ENCODE measurements at places on chromosomes 3 and 15.

- DNase-seq: no peak
Observed at GRCh38 chr3:43273416-43273815, 12.9 kb upstream of the SNRK start.

DNA sequence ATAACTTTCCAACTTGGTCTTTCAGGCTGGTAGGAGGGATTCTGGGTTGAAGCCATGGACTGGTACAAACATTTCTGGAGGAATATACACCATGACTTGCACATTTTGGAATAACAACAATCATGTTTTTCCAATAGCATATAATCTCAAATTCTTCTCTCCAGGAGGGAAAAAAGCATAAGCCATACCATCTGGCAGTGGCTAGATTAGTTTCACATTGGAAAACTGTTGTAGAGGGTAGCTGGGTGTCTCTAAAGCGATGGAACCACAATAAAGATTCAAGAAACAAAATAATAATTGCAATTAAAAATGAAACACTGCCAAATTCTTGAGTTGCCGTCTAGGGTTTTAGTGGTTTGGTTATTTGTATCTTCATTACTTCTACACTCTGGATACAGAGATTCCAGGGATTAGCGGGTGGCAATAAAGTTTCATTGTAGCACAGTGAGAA lies 278.5 kb upstream of the RASGRP1 start:
- DNase-seq: no peak

GRCh38 chr15:27258287-27258686 lies 287.3 kb downstream of the GABRG3 start:
- DNase-seq: no peak

GRCh38 chr3:71104121-71104541 lies 479.4 kb downstream of the FOXP1 start:
- DNase-seq: peak; percentile 92

- DNase-seq: peak; percentile 97
Observed at GRCh38 chr3:114418724-114419543, 125.1 kb downstream of the TIGIT start.

GRCh38 chr3:60774617-60775016 lies 476.6 kb downstream of the FHIT start:
- DNase-seq: no peak
